ENCODE measurements at places on chromosomes 13 and 19.
A peak's percentile ranks its signal among the peaks of the same experiment; 100 is the strongest.

DNA sequence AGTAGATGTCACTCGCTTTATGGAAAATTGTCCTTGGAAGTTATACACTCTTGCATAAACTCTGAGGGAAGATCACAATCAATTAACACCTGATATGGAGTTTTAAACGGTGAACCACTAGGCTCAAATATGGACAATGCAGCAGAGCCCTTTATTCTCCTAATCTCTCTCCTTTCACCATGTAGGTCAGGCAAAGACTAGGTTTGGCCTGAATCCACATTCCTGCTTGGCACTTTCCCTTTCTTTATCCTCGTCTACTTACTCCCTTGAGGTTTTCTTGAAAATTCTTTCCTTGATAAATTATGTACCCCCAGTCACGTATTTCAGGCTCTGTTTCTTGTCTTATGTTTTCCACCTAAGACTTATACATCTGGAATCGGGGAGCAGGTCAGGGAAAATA is 751.7 kb downstream of the DACH1 start:
- no peak for DNase-seq

DNA sequence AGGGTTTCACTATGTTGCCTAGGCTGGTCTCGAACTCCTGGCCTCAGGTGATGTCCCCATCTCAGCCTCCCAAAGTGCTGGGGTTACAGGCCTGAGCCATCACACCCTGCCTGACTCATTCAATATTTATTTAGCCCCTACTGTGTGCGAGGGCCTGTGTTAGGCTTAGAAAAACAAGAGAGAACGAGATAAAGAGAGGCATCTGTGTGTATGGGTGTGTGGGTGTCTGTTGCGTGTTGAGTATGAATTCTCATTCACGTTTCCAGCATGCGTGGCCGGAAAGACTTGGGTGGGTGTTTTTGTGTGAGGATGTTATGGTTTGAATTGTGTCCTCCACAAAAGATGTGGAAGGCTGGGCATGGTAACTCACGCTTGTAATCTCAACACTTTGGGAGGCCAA is 9.5 kb downstream of the GADD45B start:
- DNase-seq, result no peak

DNA sequence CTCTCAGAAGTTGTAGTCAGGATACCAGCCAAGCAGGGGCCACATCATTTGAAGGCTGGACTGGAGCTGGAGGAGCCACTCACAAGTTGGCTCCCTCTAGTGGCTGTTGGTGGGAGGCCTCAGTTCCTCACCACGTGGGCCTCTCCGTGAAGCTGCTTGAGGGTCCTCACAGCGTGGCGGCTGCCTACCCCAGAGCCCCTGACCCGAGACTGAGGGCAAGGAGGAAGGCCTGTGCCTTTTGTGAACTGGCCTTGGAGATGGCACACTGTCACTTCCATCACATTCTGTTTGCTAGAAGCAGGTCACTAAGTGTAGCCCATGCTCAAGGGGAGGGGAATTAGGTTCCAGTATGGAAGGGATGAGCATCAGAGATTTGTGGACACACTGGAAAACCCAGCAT is 14.6 kb downstream of the GNA11 start:
- no peak for DNase-seq

DNA sequence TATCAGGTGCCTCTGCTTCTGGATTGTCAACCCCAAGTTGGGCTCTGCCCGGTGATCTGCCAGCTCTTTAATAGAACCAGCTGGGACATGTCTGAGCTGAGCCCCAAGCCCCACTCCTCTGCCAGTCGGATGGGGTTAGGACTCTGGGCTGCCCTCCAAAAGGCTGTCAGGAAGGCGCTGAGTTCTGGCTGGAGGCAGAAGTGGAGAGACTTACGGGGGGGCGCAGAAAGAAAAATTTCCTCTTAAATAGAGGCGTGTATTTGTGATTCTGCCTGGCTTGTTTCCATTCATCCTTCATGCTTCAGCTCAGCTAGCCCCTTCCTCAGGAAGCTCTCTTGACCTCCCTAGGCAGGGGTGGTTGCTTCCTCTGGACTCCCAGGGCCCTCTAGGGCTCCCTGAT is 985 bp upstream of the KCNK6 start:
- DNase-seq, result no peak

GRCh38 chr19:45952686-45953505 is 20.8 kb downstream of the NOVA2 start:
- DNase-seq, result no peak

- no peak for DNase-seq
These were observed 7.4 kb upstream of the SPACA4 start for GRCh38 chr19:48598996-48599700.

DNA sequence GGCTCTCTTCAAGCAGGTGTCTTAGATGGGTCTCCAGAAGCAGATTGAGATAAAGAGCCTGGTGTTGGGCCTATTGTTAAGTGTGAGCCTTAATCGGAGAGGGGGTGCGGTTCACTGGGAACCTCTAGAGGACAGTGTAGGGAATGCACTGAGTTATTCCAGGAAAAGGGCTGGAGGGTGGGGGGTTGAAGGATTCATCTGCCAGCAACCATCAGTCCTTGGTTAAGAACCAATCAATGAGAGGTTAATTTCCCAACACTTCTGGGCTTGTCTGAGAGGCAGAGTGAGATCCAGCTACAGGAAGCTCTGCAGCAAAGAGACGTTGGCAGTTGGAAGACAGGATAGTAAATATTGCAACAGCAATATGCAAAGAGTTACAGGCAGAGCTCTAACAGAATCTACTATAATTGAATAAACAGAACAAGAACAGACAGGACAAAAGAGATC is 28.7 kb downstream of the CYP4F2 start:
- no peak for DNase-seq

- DNase-seq, result no peak
These were observed 14.3 kb upstream of the ZNF429 start for GRCh38 chr19:21491146-21491545.

DNA sequence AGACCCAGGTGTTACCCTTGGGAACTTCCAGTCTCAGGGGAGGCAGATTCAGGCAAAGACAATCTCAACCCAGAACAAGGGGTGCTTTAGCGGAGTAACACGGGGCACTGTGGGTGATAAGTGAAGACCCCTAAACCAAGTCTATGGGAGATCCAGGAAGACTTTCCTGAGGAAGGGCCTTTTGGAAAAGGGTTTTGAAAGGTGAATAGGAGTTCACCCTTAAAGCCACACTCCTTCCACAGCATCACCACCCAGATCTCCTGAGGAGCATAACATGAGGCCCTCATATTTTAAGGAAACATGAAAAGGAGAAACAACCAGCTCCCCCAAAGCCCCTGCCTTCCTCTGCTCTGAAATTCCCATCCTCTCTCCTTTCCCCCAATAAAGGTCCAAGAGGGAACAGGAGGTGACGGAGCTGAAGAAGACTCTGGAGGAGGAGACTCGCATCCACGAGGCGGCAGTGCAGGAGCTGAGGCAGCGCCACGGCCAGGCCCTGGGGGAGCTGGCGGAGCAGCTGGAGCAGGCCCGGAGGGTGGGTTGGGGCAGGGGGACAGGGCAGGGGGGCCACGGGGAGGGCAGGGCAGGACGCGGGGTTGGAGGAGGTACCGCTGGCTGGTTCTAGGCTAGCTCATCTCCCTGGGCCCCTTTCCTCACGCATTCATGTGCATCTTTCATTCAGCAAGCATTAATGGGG is 52.7 kb downstream of the KCNC3 start:
- DNase-seq, result no peak

DNA sequence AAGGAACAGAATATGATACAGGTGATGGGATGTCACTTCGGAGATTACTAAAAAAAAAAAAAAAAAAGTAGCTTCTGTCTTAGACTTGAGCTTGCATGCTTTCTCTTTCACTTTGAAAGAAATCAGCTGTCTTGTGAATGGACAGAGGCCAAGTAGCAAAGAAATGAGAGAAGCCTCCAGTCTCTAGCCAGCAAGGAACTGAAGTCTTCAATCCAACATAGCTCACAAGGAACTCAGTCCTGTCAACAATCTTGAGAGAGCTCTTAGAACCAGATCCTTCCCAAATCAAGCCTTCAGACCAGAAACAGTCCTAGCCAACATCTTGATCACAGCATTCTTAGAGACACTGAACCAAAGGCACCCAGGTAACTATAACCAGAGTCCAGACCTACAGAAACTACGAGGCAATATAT is 7.7 kb downstream of the N4BP2L2 start:
- DNase-seq, result peak; percentile 29
